ENCODE measurements at places on chromosomes 13 and 19.

DNA sequence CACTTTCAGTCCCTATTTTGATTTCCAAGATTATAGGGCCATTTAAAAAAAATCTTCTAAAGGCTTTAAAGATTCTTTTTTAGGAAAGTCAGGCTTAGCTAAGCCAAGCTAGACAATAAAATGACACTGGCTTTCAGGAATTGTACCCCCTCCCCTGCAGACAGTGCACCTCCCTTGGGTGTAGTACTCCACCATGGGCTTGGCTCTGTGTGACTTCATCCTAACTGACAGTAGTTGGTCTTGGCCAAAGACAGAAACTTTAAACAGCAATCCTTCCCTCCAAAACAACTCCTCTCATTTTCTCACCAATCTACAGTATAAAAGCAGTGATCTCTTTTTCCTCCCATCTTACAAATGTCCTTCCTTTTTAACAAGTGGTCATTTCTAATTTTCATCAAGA, 283.0 kb downstream of the DNAJC15 start:
- DNase-seq: no peak

GRCh38 chr13:110422913-110423688, 116.0 kb downstream of the COL4A2 start:
- no peak for DNase-seq

DNA sequence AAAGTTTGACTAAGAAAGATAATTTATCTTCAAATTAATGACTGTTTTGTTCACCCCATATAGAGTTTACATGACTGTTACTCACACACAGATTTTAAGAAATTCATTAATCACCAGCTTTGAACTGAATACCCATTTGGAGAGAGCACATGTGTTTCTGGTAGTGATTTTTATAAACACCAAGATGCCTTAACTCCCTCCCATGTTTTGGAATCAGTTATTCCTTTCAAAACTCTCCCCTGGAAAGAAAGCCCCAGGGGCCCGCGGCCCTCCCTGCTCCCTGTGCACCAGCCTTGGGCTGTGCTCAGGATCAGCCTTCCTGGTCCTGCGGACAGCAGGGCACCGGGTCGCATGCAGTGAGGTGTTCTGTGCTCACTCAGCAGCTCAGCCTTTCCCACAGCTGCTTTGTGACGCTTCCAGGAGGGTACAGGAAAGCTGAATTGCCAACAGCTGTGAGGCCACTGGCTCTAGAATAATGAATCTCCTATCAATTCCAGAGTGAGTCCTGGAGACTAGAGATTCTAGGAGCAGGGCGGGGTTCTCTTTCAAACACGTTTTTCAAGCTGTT, 483.2 kb downstream of the EFNB2 start:
- peak; percentile 61 for DNase-seq

DNA sequence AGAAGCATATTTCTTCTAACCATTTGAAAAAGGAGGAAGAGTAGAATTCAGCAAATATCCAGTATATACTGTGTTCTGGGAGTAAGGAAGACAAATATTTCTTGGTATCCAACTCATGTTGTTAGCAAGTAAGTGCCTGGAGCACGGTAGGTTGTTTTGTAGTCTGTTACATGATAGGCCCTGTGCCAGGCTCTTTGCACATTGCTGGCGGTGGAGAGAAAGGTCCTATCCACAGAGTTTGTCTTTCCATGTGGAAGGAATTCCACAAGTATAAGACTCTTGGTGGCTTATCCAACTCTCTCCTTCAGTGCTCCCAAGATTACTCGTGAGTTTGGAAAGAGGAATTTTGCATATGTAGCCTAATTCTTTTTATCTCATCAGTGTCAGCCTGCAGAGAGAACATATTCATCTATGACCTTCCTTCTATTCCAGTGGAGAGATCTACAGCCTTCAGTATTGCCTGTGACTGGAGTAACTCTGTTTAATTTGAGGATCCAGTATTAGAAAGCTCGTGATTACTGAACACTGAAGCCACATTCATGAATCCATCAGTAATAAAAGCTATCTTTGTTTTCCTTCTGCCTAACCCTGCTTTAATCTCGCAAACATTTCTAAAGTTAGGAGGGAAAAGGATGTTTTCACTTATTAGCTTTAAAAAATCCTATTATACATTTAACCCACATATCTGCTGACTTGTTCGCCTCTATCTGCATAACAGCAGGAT, 183.9 kb upstream of the CSNK1A1L start:
- DNase-seq: no peak

GRCh38 chr13:113390874-113391497, 27.1 kb upstream of the GRTP1 start:
- no peak for DNase-seq

- DNase-seq: no peak
Observed at GRCh38 chr19:43489310-43489709, 15.2 kb downstream of the PHLDB3 start.

GRCh38 chr19:52948025-52948770, 14.5 kb downstream of the ZNF816 start:
- peak; percentile 6 for DNase-seq

DNA sequence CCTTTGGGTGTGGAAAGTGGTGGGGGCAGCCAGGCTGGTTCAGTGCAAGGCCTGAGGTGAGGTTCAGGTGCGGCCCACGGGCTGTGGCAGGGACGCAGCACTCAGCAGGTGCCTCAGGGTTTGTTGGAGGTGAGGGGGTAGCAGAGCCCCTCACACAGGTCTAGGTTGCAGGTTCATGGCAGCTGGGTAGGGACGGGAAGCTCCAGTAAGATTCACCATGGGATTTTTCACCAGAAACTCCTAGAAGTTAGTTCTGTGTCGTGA, 14.0 kb downstream of the MCF2L start:
- DNase-seq: no peak

DNA sequence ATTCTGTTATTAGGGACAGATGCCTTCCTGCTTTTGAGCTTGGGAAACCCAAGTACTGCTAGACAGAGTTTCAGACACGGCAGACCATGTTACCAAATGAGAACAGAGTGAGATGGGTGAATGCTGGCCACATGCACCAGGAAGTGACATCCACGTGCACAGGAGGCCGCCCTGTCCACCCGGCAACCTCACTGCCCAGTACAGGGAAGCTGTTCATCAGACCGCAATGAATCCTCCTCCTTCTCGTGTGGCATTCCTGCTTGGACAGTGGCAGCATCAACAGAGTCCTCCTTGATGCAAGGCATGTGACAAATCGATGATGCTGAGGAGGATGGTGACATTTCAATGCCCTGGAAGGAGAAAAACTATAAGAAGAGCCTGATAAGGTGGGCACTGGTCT, 191.0 kb upstream of the SOX1 start:
- no peak for DNase-seq

GRCh38 chr13:31742097-31742734, 2.9 kb downstream of the RXFP2 start:
- peak; percentile 44 for DNase-seq

DNA sequence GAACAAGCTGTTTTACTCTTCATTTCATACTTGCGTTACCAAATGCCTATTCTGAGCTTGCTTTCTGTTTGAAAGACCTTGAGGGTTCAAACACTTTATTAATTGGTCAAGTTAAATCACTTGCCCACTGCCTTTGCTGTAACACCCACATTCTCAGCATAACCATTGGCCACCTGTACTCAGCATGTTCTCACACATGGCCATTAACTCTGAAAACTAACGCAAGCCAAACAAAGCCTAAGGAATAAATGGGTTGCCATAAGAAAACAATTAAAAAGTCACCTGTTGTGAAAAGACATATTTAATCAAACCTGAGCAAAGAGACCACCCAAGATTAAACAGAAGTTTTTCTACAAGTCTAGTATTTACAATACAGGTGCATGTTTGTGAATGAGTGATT, 517.2 kb upstream of the SPRY2 start:
- no peak for DNase-seq

DNA sequence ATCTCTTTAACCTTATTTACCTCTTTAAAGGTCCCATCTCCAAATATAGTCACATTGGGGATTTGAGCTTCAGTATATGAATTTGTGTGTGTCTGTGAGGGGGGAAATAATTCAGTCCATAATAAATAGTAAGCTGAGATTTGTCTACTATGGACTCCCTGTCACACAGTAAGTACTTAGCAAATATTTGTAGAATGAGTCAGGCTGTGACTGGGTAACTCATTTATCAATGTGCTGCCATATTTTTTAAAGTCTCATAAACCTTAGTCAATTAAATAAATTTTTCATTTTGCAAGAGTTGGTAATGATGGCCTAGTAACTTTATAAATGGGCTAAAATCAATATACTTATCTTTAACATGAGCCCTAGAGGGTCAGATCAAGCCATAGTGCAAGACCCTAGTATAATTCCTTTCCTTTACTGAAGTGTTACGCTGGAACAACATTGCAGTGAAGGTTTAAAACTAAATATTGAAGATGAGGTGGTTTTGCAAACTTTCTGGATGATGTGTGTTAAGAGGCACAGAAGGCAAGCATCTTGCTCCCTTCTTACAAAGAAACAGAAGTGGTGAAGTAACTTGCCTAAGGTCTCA, 305.1 kb downstream of the KCNRG start:
- DNase-seq: no peak

GRCh38 chr19:33662391-33663092, 40.8 kb downstream of the CHST8 start:
- DNase-seq: no peak

GRCh38 chr13:50713523-50714248, 129.8 kb downstream of the DLEU7 start:
- DNase-seq: peak; percentile 26

DNA sequence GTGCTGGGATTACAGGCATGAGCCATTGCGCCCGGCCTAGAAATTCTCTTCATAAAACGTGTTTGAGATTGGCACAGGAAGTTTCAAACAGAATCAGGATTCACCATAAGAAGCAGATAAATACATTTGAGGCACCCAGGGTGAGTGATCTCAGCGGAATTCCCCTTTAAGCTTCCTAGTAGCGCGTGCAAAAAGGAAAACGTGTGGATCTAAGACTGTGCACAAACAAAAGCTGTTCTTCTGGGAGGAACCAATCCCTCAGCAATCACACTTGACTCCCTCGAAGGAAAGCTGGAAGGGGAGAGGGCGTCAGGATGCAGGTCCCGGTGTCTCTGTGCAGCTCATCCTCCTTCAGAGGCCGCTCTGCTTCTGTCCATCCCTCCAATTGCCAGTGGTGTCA, 15.5 kb downstream of the MCF2L start:
- DNase-seq: no peak

DNA sequence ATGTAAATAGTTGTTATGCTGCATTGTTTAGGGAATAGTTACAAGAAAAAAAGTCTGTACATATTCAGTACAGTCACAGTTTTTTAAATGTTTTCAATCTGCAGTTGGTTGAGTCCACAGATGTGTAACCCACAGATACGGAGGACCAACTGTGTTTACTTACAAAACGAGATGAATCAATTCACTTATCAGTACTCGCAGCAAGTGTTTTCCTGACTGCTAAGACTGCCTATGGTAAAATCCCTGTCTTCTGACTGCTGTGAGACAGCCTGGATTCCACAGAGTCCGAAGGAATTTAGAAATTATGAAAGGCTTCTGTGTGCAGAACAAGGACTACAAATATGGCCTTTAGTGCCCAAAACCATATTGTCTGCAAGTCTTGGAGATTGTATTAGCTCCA, 45.7 kb upstream of the C1QTNF9 start:
- DNase-seq: no peak

- DNase-seq: no peak
Observed at GRCh38 chr13:114310956-114311355, 3.3 kb upstream of the CHAMP1 start.

- no peak for DNase-seq
Observed at GRCh38 chr19:18160493-18160970, 7.6 kb downstream of the PIK3R2 start.

DNA sequence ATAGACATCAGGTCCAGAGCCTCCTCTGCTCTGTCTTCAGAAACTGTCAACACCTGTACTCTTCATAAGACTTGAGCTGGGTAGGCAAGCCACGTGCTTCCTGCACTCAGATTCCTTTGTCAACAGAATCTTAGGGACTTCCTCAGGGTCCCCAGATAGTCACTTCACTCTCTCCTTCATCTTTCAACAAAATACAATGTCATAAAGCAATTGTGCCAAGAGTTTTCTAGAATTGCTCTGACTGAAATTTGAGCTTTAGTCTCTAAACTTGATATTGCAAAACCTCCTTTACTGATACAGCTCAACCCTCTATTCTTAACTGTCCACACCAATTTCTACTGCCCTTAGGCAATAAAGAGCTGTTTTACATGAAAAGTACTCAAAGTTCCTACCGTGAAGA, 179.9 kb downstream of the IRS2 start:
- DNase-seq: no peak

GRCh38 chr13:111663505-111663904, 343.1 kb downstream of the TEX29 start:
- DNase-seq: no peak

GRCh38 chr19:13463296-13463695, 43.0 kb downstream of the CACNA1A start:
- DNase-seq: peak; percentile 73

DNA sequence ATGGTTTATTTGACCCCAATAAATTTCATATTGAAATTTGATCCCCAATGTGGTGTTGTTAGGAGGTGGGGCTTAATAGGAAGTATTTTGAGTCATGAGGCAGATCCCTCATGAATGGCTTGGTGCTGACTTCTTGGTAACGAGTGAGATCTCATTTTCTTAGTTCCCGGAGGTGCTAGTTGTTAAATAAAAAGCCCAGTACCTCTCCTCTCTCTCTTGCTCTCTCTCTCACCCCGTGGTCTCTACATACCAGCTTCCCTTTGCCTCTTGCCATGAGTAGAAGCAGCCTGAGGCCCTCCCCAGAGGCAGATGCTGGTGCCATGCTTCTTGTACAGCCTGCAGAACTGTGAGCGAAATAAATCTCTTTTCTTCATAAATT, 39.4 kb upstream of the KATNAL1 start:
- no peak for DNase-seq

GRCh38 chr19:34225659-34226015, 28.7 kb upstream of the GARRE1 start:
- no peak for DNase-seq

GRCh38 chr19:38662537-38663155, 15.2 kb downstream of the ACTN4 start:
- no peak for DNase-seq

GRCh38 chr13:75102001-75102716, 379.8 kb downstream of the TBC1D4 start:
- peak; percentile 15 for DNase-seq

DNA sequence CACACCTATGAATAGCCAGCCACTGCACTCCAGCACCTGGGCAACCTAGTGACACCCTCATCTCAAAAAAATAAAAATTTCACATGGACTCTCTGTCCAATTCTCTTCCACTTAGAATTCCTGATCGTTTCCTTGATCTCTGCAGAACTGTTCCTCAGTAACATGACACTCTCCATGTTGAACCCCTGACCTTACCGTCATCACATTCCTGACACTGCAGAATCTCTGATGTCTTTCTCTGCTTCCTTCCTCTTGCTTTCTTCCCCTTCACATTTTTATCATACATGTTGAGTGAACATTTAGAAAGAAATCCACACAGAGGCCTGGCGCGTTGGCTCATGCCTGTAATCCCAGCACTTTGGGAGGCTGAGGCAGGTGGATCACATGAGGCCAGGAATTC, 15.0 kb downstream of the ZNF114 start:
- no peak for DNase-seq
